ENCODE measurements at places on chromosomes 11 and 22.

DNA sequence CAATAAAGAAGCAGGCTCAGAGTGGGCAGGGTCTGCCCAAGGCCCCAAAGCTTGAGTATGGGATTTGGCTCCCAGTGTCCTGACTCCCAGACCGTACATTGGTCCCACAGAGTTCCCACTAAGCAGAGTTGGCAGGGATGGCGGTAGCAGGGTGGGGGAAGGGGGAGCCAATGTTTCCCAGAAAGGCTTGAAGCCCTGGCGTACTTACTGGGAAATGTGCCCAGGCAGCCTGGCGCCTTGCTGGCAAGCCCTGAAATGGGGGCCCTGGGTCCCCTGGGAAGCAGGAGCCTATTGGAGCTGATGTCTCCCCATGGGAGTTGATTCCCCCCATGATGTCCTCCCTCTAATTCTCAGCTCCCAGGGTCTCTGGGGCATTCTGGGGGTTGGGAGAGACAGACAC is 9.3 kb downstream of the ARHGEF17 start:
- no peak for DNase-seq
- peaks cover 38% of the 10 kb centered on the region for H3K36me3 ChIP-seq
- no peaks in the 10 kb centered on the region for H3K27me3 ChIP-seq
- H3K27ac ChIP-seq: peak overlapping the region; percentile 0
- H3K4me1 ChIP-seq: peaks cover 66% of the 10 kb centered on the region

GRCh38 chr22:41925783-41926460 is 684 bp downstream of the TNFRSF13C start:
- peak overlapping the region; percentile 23 for H3K4me3 ChIP-seq
- no peak overlapping the region for H3K27ac ChIP-seq
- peaks cover 2% of the 10 kb centered on the region for H3K4me1 ChIP-seq
- H3K36me3 ChIP-seq: no peaks in the 10 kb centered on the region
- peaks cover 41% of the 10 kb centered on the region for H3K27me3 ChIP-seq

GRCh38 chr11:35104655-35105054 is 34.3 kb upstream of the CD44 start:
- no peaks in the 10 kb centered on the region for H3K4me1 ChIP-seq
- H3K36me3 ChIP-seq: no peaks in the 10 kb centered on the region
- H3K27ac ChIP-seq: no peak overlapping the region
- no peak overlapping the region for H3K4me3 ChIP-seq
- no peak for DNase-seq

- no peaks in the 10 kb centered on the region for H3K27me3 ChIP-seq
- no peak overlapping the region for H3K27ac ChIP-seq
- H3K36me3 ChIP-seq: no peaks in the 10 kb centered on the region
- H3K4me1 ChIP-seq: peaks cover 48% of the 10 kb centered on the region
Observed at GRCh38 chr11:12092714-12093113, 17.7 kb upstream of the MICAL2 start.

DNA sequence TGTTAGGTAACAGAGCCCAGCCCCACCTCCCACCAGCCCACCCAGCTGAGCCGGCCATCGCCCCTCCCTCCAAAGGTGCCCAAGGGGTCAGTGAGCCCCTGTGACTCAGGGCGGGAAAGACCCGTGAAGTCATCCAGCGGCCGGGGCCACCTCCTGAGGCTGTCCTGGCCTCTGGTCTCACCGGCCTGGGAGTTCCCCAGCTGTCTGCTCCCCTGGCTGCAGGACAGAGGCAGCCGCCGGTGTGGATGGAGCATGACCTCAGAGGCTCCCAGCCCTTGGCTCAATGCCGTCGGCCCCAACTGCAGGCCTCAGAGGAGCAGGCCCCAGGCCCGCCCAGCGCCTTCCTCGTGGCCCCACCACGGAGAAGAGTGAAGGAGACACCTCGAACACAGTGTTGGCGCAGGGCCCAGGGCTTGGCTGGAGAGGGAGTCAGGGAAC is 28.7 kb downstream of the RPL3 start:
- H3K4me3 ChIP-seq: no peak overlapping the region
- no peak overlapping the region for H3K27ac ChIP-seq
- H3K27me3 ChIP-seq: no peaks in the 10 kb centered on the region
- H3K4me1 ChIP-seq: peaks cover 14% of the 10 kb centered on the region
- no peaks in the 10 kb centered on the region for H3K36me3 ChIP-seq

GRCh38 chr22:42363892-42364291 is 68.3 kb downstream of the NFAM1 start:
- peaks cover 29% of the 10 kb centered on the region for H3K27me3 ChIP-seq
- no peaks in the 10 kb centered on the region for H3K36me3 ChIP-seq
- no peak overlapping the region for H3K27ac ChIP-seq
- no peak for DNase-seq

- no peak overlapping the region for H3K27ac ChIP-seq
- peaks cover 4% of the 10 kb centered on the region for H3K4me1 ChIP-seq
- no peak overlapping the region for H3K4me3 ChIP-seq
Observed at GRCh38 chr11:12746593-12747097, 72.4 kb downstream of the TEAD1 start.

- H3K27ac ChIP-seq: no peak overlapping the region
- peaks cover 17% of the 10 kb centered on the region for H3K4me1 ChIP-seq
- no peaks in the 10 kb centered on the region for H3K36me3 ChIP-seq
- peaks cover 2% of the 10 kb centered on the region for H3K27me3 ChIP-seq
Observed at GRCh38 chr22:39727541-39727940, 157.0 kb downstream of the CACNA1I start.

DNA sequence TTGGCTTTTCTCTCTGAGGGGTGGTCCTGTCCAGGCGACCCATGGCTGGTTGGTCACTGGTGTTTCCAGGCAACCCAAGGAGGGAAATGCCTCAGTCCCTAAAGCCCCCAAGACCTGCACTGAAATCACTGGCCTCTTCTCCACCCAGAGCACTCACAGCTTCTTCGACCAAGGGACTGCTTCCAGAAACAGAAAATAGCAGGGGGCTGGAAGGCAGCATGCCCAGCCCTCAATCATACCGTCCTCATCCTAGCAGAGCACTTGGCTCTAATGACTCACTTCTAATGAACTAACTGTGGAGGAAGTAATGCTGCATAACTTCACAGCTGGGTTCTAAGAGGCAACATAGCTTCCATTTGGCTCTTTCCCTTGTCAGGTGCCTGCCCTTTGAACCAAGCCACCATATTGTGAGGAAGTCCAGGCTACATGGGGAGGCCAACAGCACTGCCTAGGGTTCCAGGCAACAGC is 27.6 kb downstream of the DKK3 start:
- no peak for DNase-seq
- H3K27me3 ChIP-seq: peaks cover 2% of the 10 kb centered on the region
- no peak overlapping the region for H3K4me3 ChIP-seq
- H3K27ac ChIP-seq: no peak overlapping the region
- H3K36me3 ChIP-seq: no peaks in the 10 kb centered on the region
- H3K4me1 ChIP-seq: peaks cover 20% of the 10 kb centered on the region

- peak overlapping the region; percentile 94 for H3K27ac ChIP-seq
- peaks cover 51% of the 10 kb centered on the region for H3K4me1 ChIP-seq
- DNase-seq: no peak
- H3K36me3 ChIP-seq: no peaks in the 10 kb centered on the region
- no peaks in the 10 kb centered on the region for H3K27me3 ChIP-seq
Observed at GRCh38 chr11:76783896-76784813, 999 bp downstream of the TSKU start.

DNA sequence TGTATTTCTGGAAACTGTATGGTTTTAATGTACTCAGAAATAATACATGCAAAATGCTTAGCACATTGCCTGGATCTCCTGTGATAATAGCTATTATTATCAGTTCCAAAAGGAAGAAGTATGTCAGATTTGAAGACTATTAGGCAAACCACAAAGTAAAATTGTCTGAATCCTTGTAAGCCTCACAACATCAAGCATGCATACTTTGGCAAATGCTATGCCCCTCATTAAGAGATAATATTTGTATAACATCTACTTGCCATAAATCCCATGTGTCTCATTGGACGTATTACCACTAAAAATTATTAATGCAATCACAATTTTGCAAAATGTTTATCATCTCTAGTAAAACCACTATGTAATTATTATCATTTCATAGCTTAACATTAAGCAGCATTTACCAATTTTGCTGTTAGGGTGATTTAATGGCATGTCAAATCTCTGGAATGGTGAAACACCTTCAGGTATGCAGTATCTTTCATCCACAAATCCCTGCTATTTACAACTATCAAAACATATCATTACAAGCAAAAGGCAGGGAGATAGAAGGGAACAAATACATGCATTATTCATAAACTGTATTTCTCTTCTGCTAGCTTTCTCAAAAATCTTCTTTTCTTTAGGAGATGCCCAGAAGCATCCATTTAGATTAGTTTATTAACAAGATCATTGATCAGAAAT is 974.6 kb upstream of the RAG2 start:
- no peaks in the 10 kb centered on the region for H3K27me3 ChIP-seq
- DNase-seq: no peak
- no peak overlapping the region for H3K27ac ChIP-seq
- H3K36me3 ChIP-seq: no peaks in the 10 kb centered on the region

DNA sequence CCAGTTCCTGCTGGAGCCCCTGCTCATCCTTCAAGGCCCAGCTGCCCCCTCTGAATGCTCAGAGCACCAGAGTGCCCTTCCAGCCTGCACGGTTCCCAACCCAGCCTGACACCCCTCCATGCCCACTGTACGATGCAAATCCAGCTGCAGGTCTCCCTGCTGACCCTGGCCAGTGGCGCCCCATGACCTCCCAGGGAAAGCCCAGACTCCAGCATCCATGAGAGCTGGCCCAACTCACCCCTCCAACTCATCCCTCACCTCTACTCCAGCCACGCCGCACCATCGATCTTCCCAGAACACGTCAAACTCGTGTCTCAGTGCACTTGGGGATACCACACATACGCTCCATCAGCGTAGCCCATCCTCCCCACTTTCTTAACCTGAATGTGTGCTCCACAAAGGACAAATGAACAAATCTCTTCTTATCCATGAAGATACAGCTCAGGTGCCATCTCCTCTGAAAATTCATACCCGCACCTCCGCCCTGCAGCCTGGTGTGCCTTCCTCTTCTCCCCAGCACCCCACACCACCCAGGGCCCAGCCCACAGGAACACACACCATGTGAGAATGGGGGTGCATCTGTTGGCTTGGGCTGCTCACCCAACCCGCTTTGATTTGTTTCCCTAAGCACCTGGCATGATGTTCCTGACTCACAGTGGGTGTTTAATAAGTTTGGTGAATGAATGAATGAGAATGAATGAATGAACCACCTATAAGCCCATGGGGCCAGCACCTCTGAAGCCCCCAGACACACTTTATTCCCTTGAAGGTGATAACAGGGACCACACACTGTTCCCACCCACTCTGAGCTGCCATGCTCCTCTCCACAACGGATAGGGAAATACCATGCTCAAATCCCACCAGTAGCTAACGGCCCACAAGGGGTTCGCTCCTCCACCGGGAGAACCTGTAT is 6.2 kb downstream of the PLA2G6 start:
- H3K36me3 ChIP-seq: no peaks in the 10 kb centered on the region
- no peak for DNase-seq
- H3K4me3 ChIP-seq: no peak overlapping the region

DNA sequence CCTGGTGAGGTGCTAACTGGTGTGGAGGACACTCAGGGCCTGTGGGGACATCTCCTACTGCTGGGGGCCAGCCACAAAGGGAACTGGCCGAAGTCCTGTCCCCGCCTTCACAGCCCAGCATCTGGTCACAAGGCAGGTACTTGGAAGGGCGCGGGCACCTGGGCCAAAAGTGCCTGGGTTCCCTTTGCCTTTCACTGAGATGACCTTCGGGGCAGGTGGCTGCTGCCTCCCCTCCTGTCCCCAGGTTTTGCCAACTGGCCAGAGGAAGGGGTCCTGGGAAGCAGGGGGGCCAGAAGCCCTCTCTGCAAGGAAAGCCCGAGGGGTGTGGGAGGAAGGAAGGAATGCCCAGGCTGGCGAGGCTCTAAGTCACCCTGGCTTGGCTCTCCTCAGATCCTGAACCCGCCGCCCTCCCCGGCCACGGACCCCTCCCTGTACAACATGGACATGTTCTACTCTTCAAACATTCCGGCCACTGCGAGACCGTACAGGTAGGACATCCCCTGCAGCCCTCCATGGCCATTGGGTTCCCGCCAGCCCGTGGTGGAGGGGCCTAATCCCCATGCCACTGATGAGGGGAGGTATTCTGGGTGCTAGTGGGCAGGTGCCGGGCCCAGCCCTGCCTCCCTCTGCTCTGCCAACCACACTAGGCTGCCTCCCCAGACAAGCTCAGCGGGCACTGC is 14.4 kb upstream of the PPP6R3 start:
- DNase-seq: no peak
- no peak overlapping the region for H3K4me3 ChIP-seq
- H3K4me1 ChIP-seq: no peaks in the 10 kb centered on the region
- no peaks in the 10 kb centered on the region for H3K27me3 ChIP-seq
- peaks cover 71% of the 10 kb centered on the region for H3K36me3 ChIP-seq
- no peak overlapping the region for H3K27ac ChIP-seq

- no peak overlapping the region for H3K27ac ChIP-seq
- peak; percentile 46 for DNase-seq
- H3K36me3 ChIP-seq: no peaks in the 10 kb centered on the region
- no peaks in the 10 kb centered on the region for H3K4me1 ChIP-seq
- H3K4me3 ChIP-seq: peak overlapping the region; percentile 70
- H3K27me3 ChIP-seq: no peaks in the 10 kb centered on the region
Observed at GRCh38 chr22:45670981-45671782, 452 bp upstream of the ATXN10 start.

Data from large intestine (tissue), 12 donors.